ENCODE measurements at places on chromosomes 4 and X.

- no peak for DNase-seq
Observed at GRCh38 chr4:335515-335914, 2.1 kb upstream of the ZNF141 start.

DNA sequence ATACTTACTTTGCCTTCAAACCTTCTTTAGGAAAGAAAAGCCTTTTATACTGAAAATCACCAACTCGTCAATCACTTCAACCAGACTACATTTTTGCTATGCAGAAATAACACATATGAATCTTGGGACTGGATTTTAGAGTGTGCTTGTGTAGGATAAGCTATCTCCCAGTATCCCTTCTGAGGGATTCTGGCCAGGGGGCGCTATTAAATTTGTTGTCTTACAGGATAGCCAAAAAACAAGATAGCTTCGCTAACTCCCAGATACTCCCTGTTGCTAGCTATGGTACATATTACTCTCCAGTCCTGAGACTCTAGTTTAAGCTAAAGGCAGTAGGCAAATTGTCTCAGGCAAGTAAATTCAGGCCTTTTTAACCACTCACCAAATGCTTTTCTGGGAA, 167.2 kb downstream of the LHFPL1 start:
- DNase-seq = no peak

DNA sequence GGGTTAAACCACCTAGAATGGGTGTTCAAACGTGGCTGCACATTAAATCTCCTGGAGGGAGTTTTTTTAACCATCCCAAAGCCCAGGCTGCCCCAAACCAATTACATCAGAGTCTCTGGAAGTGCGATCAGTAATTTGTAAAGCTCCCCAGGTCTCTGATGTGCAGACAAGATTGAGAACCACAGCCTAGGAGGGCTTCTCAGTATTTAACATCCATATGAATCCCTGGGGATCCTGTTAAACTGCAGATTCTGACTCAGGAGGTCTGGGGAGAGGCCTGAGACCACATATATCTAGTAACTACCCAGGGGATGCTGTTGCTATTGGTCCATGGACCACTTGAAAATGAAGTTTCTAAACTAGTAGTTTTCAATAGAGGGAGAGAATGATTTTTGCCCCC, 42.6 kb downstream of the SMPX start:
- DNase-seq = no peak

DNA sequence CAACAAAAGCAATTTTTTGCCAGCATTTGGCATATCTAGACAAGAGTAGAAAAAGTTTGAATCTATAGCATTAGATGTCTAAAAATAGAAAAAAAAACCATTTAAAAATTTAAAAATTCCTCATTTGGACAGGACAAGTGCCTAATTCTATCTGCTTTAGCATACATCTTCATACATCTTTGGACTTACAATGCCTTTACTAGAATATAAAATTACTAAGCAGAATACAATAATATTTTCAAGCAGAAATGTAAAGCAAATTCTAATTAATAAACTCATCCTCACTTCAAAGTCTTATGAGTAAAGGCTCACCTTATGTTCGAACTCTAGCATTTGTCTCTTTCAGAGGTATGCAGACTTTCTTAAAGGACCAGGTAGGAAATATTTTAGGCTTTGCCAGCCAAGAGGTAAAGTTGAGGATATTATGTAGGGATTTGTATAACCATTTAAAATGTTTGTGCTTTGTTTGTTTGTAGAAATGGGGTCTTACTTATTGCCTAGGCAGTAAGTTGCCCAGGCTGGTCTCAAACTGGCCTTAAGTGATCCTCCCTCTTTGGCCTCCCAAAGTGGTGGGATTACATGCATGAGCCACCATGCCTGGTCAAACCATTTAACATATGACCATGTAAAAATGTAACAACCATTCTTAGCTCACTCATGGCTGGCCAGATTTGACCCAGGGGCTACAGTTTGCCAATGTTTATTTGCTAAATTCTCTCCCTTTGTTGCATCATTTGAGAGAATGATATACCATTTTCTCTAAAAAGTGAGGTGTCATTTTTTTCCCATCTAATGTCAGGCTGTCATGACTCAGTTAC, 29.1 kb downstream of the UGDH start:
- no peak for DNase-seq

DNA sequence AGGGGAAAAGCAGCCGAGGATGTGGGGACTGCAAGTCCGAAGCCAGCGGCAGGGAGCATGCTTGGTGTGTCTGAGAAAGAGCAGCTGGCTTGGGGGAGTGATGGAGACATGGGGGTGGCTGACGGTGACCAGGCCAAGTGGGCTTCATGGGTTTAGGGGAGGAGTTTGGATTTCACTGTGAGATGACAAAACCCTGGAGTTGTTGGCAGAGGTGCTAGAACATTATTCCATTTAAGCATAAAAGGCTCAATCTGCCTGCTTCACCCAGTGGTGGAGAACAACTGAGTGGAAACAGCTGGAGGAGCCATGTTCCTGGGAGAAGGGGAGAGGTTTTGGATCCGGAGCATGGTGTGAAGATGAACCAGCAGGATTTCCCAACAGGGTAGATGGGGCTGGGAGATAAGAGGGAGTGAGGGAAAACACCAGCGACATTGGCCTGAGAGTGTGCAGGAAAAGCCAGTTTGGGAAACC, 318.0 kb upstream of the TAPT1 start:
- DNase-seq = no peak

DNA sequence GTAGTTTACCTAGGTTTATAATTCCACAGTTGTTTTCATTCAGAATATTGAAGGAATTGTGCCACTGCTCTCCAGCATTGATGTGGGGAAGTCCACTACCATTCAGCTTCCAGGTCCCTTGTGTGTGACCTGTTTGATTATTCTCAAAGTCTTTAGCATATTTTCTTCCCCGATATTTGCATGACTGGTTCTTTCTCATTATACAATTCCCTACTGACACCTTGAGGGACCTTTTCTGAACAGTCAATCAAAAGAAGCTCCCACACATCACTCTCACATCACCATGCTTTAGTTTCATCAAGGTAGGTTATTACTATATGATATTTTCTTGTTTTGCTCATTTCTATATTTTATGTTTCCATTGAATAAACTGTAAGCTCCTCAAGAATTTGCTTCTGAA, 44.1 kb downstream of the SLC39A8 start:
- DNase-seq = no peak

DNA sequence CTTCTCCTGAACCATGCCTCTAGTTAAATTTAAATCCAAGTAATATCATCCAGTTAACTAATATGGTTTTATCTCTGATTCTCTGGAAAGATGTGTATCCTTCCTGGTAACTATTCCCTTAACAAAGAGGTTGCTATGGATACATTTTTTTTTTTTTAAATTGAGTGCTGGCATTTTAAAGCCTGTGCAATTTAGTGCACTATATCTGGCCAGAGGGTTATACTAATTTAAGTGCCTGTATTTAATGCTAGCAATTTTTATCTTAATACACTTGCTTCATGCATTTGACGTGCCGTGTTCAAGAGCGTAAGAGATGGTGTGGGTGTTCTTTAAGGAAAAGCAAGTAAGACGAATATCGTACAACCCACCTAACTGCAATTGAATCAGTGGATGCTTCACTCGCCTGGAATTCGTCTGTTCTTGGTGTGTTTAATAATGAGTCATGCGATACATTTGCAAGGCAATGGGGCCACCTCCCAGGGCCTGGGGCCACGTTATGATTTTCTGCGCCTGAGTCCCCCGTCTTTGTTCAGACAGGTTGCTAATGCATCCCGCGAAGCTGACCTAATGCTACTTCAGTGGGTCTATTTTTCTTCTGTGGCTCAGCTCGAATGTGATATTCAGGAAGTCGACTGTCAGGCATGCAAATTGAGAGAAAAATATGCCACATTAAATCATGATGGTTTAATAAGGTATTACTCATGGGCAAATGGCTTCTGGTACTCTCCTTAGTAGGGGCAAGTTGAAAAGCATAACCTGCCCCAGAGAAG, 14.2 kb upstream of the MID1 start:
- DNase-seq = no peak
